ENCODE measurements at places on chromosomes 12 and 14.

DNA sequence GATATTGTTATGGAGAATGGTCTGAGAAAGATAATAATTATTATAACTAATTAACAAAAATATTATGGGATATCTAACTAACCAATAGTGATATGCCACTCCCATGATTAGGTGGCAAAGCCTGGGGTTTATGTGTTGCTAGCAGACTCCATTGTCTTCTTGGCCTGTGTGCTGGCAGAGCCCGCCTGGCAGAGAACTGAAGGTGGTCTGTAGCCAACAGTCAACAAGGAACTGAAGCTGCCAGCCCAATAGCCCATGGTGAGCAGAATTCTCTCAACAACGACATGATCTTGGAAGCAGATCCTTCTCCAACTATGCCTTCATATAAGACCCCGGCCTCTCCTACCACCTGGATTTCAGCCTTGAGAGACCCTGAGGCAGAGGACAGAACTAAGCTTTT, 258.8 kb downstream of the SLC15A4 start:
- DNase-seq: no peak

- DNase-seq: no peak
These were observed 59.1 kb downstream of the TBC1D30 start for GRCh38 chr12:64883264-64884163.

DNA sequence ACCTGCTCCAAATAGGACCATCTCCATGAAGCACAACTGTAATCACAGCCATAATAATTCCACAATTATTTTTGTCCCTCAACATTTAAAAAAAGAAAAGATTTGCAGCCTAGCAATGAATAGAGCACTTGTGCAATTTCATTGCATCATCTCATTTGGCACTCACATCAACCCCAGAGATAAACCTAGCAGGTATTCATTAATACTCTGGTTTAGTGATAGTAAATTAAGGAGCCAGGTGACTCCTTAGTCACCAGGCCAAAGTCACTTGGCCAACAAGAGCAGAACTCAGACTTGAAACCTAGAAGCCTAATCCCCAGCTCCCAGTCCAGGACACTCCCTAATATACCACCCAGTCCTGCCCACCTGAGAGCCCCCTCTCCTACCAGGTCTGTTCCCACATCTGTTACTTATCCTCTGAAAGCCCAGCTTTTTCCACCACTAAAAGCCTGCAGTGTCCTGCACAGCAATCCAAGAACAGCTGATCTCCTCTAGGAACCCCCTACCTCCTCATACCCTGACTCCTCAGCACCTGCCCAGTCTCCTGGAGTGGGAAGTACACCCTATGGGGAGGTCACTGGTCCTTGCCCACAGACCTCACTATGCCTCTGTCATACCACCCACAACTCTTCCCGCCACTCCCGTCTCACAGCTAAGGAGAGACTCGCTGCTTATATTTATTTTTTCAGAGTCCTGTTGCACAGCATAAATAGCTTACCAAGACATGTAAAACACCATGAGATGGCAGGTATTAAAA, 22.1 kb downstream of the OR10P1 start:
- no peak for DNase-seq

GRCh38 chr12:52662918-52663229, 10.9 kb upstream of the KRT2 start:
- no peak for DNase-seq

DNA sequence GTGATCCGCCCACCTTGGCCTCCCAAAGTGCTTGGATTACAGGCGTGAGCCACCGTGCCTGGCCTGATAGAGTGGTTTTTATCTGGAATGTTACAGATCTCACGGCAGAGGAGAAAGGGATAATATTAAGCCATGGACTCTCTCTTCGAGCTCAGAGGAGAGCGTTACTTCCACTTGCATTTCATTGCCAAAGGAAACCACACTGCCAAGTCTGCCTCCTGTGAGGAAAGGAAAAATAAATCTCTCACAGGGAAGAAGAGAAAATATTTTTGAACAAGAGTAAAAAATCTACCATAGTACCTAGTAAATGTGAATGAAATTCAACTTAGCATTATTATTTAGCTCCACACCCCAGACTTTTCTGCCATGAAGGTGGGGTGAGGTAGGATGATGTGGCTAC, 319.2 kb upstream of the PRICKLE1 start:
- DNase-seq: no peak

DNA sequence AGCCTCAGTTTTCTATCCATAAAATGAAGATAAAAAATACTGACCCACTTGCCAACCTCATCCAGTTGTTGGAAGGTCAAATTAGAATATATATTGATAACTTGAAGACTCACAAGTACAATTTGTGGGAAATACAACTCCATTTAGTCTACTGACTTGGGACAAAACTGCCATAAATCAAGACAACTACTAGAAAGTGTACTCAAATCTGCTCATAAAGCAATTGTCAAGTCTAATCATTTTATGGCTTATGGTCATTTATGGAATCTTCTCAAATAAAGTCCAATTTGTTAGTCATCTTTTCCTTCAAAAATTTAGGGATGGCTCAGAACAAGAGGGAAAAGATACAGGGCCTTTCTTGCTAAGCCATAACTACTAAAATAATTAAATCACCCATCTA, 7.0 kb downstream of the BTG1 start:
- DNase-seq: no peak

- DNase-seq: peak; percentile 88
These were observed 105.2 kb upstream of the ATF7IP start for GRCh38 chr12:14260011-14260993.

- peak; percentile 62 for DNase-seq
These were observed 127.9 kb upstream of the TMEM132D start for GRCh38 chr12:130031571-130032189.

DNA sequence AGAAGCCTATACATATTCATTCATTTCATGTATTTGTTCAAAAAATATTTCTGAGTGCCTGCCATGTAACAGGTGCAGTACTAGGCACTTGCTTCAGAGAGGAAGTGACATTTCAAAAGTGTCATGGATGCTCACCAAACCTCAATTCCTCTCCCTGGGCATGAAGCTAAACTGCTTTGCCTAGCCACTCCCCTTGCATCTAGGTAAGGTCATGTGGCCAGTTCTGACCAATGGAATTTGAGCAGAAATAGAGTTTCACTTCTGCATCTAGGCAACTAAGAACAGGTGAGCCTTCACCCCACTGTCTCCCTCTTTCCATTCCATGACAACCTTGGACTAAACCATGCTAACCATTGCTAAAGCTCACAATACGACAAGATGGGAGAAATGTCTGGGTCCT, 27.6 kb downstream of the TC2N start:
- DNase-seq: no peak

DNA sequence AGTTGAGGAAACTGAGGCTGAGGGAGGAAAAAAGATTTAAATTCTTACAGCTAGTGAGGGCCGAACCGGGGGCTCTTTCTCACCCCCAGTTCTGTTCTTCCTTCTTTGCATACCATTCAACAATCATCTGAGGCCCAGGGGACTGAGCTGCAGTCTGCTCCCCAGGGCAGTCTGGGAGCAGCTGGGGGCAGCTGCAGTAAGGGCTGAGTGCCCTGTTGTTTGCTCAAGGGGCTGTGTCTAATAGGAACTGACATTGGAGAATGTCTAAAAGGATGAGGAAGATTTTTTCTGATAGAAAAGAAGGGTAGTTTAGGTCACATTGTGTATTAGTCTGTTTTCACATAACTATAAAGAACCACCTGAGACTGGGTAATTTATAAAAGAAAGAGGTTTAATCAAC, 42.2 kb downstream of the SLC17A8 start:
- no peak for DNase-seq

DNA sequence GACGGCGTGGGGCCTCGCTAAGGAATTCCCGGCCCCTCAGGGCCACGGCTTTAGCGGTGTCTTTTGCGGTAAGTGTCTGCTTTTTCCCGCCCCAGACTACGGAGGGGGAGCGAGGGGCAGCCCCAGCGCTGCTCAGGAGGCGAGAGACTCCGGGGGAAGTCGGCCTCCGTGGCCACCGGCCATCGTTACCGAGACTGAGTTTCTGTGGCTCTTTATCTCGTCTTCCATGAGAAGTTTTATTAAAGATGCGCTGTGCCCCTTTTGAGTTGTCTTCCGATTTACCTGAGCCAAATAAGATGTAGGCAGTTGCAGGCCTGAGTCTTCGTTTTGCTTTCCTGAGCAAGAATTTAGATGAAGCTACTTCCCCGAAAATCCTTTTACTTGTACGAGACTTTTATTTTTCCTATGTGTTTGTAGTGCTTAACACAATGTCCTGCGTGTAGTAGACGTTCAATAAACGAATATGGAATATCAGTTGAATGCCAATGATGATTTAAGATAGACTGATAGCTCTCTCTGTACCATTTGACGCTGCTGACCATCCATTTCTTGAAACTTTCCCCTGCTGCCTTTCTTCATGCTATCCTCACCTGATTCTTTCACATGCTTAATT, 462 bp downstream of the SRP54 start:
- peak; percentile 58 for DNase-seq

DNA sequence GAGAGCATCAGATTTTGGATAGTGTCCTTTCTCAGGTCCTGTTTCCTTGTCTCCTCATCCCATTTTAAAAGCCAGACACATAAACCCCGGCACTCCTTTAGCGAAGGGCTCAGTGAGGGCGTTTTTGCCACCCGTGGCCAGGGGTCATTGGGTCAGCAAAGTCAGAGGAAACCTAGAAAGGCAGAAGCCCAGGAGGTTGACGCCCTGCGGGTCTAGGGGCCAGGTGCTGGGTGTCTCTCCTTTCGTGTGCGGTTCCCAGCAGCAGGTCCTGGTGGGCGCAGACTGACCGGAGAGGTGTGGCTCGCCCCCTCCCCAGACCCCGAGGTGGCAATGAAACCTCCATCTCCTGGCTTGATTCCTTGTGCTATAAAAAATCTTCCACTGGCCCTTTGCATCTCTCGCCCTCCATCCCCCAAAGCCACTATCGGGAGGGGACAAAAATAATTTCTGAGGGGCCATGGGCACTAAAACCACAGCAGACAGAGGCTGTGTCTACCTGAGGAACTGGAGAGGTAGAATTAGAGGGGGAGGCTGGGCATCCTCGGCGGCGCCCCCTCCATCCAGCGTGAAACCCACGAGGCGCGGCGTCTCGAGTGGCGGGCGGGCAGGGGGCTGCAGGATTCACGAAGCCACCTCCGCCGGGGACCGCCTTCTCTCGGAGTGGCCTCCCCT, 858 bp upstream of the FRMD6 start:
- no peak for DNase-seq

DNA sequence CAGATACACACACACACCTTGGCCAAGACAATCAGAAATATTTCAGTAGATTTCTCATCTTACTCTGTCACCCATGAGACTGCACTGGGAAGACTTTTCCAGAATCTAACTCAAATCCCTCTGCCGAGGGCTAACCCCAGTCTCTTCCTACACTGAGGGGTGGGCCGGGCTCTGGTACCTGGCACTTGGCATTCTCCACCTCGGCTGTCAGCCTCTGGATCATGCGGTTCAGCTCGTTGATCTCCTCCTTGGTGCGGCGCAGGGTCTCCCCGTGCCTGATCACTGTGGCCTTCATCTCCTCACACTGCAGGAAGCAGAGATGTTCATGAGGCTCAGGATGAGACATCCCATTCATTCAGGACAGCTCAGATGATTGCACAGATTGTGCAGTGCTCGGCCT, 4.9 kb downstream of the KRT83 start:
- no peak for DNase-seq

DNA sequence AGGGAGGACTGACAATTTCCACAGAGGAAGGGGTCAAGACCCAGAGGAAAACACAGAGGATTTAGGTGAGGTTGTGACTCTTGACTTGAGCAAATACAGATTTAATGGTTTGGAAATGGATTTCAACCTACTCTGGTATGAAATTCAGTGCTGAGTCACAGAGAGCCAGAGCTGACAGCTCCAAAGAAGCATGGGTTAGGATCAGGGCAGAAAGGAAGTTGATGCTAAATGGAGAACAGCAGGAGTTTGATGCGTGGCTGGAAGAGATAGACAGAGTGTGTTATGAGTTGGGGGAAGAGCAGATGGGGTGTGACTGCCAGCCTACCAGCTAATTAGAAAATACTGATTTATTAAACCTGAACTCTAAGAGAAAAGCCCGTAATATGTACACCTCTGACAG, 272.6 kb downstream of the FOXG1 start:
- DNase-seq: no peak

GRCh38 chr12:56804169-56804568, 41.0 kb downstream of the HSD17B6 start:
- no peak for DNase-seq
